ENCODE measurements at places on chromosomes 5 and 9.

DNA sequence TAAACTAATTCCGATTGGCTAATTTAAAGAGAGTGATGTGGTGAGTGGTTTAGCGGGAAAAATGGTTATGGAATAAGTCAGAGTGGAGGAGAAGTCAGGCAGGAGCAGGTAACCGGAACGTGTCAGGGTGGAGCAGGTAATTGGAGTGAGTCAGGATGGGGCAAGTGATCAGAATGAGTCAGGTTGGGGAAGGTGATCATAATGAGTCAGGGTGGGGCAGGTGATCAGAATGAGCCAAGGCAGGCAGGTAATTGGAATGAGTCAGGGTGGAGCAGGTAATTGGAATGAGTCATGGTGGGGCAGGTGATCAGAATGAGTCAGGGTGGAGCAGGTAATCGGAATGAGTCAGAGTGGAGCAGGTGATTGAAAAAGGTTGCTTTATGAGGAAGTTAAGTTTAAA lies 101.4 kb downstream of the TMEM167A start:
- no peak for DNase-seq

- no peak for DNase-seq
Measured at GRCh38 chr5:147887930-147888329, 9.4 kb downstream of the SCGB3A2 start.

GRCh38 chr9:38332625-38333024 lies 59.9 kb upstream of the ALDH1B1 start:
- no peak for DNase-seq

DNA sequence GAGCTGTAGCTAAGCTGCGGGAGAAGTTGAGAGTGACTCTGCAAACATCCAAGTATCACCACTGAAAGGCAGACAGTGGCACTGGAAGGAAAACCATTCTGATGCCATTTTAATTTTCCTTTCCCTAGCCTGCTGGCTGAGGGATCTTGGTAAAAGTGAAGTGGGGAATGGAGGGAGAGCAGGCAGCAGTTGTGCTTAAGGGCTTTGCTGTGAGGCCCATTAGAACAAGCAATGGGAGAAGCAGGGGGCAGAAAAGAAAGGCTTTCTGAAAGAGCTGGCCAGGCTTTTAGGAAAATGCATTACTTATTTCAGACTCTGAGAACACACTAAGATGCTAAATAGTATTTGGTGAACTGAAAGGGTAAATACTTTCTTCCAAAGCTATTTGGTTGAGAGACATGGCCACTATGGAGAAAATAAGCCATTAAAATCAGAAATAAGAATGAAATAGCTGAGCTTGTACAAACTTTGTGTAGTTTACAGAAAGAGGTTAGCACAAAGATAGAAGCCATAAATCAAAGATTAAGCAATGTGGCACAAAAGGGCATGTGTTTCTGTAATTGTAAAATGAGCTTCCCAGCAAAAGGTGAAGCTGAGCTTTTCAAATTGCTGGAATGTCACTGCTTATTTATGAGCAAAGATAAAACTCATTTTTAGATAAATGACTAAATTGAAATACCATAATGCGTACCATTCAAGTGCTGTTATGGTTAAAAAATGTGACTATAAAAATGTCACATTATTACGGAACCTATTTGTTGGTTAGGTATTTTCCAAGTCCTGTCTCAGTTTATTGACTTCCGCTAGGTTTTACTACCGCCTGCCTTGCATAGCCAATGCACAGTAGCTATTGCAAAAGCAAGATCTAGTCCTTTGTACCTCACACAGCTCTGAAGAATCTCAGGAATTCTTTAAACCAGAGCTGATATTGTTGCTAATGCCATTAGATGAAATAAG lies 20.8 kb downstream of the SNCAIP start:
- DNase-seq = no peak

GRCh38 chr9:91647371-91647770 lies 223.7 kb upstream of the NFIL3 start:
- DNase-seq = no peak

GRCh38 chr5:142399891-142400290 lies 75.1 kb upstream of the SPRY4 start:
- no peak for DNase-seq

DNA sequence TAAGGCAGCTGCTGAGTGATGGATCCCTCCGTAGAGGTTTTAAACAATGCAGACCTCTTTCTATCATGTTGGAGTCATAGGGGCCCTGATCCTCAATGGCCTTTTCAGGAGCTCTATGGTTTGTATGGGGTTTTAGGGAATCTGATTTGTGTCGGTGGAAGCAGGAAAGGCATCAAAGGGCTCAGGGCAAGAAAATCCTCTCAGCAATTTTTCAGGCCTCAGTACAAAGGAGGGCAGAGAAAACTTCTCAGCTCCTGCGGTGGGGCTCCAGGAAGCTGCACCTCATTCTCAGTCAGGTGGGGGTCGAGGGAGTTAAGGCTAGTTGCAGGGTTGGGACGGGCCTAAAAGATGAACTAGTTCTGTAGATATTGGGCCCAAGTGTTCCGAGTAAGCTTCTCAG lies 35.0 kb downstream of the GLRA1 start:
- no peak for DNase-seq

DNA sequence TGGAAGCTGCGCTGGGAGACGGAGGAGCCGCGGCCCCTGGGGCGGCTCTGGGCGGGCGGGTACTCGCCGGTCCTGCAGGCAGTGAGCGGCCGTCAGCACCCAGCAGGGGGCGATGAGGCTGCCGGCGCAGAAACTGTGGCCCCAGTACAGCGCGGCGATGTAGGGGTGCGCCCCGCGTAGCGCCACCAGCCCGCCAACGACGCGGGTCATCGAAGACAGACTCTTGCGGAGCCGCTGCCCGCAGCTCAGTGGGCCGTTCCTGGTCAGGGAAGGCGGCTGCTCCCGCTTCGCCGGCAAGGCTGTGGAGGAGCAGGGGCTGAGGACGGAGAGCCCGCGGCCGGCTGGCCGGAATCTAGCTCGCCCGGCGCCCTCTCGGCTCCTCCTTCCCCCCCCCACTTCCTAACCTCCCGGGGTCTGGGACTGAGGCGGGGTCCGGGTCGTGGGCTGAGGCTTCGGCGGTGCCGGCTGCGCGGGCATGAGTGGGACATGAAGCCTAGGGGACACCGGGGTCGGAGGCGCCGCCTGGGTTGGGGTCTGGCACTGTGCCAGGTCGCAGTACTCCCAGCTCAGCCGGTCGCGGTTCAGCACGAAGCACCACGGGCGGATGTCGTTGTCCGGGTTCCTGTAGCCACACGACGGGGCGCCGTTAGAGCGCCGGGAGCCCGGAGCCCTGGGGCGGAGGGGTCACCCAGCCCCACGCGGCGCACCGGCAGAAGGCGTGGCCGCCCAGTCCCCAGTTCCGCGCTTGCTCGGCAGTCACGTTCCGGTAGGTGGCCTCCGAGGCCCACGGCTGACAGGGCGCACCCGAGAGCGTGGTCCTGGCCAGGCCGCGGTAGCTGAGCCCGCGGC lies 3.6 kb upstream of the PFN3 start:
- DNase-seq = peak; percentile 98

DNA sequence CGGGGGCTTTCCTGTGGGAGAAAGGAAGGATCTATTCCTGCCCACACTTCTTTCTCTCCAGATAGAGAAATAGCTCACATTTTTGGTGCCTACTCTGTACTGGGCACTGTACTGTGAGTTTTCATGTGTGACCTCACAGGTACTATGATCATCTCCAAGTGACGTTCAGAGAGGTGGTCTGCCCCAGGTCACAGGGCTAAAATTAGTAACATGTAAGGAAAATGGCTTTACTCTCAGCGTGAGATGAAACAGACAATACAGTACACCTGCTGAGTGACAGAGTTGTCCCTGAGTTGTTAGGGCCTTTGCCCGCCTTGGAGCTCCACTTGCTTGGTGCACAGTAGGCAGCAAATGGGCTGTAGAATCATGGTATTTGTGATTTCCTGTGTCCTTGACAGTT lies 306.1 kb upstream of the DMRT1 start:
- no peak for DNase-seq

DNA sequence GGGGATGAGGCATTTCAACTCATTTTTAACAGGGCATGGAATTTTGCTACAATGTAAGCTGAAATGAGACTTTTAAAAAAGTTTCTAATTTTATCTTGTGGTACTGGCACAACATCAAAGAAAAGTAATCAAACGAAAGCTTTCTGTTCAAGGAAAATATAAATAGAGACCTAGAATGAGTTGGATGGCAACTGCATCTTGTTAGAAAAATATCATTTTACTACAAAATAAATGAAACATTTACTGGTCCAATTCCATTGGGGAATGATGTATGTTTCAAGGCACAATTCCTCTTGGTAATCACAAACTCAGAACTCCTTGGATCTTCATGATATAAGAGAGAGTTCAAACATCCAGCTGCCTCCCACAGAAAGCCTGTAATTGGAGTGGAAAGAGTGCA lies 102.8 kb downstream of the HMHB1 start:
- DNase-seq = no peak

Measured in GM12892 (cell line).